Chondrocyte (in vitro differentiated cells): ENCODE measurements at places on chromosomes 3 and 15.

- no peak for DNase-seq
Measured at GRCh38 chr15:44802336-44802735, 66.0 kb downstream of the TRIM69 start.

GRCh38 chr15:85934691-85935090, 140.0 kb upstream of the KLHL25 start:
- no peak for DNase-seq

DNA sequence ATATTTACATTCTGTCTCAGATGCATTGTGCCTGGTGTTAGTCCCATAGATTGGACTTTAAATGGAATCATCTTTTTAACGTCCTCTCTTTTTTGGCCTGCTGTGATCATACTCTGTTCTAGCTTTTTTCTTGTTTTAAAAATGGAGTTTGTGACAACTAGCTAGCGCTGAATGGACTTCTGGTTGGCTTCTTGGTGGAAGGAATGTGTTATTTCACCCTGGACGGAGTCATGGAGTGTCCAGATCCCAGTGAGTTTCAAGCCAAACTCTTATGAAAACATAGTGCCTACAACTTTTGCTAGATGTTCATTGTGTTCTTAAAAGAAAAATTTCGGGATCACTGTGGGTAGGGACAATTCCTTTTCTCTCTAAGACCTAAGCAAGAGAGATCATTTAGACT, 192.6 kb downstream of the TCF12 start:
- DNase-seq: no peak

GRCh38 chr3:54196360-54196991, 74.1 kb downstream of the CACNA2D3 start:
- no peak for DNase-seq

- DNase-seq: no peak
Measured at GRCh38 chr3:27639271-27639670, 82.9 kb downstream of the EOMES start.

- no peak for DNase-seq
Measured at GRCh38 chr3:111610612-111611054, 15.5 kb upstream of the ZBED2 start.

- DNase-seq: no peak
Measured at GRCh38 chr15:73921254-73921925, 4.9 kb upstream of the LOXL1 start.

DNA sequence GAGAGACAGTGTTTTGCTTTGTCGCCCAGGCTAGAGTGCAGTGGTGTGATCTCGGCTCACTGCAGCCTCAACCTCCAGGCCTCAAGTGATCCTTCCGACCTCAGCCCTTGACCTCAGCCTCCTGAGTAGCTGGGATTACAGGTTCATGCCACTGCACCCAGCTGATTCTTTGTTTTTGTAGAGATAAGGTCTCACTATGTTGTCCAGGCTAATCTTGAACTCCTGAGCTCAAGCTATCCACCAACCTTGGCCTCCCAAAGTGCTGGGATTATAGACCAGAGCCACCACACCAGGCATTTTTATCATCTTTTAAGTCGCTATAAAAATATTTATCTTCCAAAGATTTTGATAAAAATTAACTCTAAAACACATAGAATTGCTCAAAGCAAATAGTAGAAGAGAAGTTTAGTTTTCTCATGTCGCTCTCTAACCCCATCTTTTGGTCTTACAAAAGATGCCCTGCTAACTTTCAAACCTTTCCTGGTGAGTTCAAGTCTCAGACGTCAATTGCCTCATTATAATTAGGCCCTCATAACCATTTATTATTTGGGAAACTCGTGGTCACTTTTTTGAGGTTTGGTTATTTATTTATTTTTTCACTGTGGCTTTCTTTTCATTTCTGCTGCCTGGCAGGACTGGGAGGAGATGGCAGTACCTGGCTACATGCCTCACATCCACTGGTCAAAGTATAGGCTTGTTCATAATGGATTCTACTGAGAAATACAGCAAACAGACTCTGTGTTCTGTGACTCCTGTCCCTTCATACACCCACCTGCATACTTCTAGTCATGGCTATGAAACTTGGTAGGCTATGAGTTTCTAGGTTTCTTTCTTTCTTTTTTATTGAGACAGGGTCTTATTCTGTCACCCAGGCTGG, 48.3 kb upstream of the DPPA4 start:
- DNase-seq: no peak

DNA sequence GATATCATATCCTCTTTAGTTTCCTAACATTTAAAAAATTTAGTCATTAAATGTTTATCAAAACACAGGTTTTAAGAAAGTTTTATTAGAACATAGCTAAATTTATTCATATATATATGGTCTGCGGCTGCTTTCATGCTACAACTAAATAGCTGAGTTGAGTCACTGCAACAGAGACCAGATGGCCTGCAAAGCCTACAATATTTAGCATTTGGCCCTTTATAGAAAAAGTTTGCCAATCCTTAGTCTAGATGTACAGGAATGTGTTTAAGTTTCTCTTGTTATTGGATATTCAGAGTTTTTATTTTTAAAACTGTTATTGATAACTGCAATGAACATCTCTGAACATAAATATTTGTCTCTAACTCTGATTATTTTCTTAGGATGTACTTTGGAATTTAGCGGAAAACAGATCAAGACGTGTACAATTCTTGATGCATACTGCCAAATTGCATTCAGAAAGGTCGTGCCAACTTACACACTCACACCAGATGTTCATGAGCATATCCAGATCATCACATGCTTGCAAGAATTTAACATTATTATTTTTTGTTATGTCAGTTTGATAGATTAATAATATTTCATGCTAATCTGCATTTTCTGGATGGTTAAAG, 157.9 kb downstream of the STAC start:
- DNase-seq: no peak

DNA sequence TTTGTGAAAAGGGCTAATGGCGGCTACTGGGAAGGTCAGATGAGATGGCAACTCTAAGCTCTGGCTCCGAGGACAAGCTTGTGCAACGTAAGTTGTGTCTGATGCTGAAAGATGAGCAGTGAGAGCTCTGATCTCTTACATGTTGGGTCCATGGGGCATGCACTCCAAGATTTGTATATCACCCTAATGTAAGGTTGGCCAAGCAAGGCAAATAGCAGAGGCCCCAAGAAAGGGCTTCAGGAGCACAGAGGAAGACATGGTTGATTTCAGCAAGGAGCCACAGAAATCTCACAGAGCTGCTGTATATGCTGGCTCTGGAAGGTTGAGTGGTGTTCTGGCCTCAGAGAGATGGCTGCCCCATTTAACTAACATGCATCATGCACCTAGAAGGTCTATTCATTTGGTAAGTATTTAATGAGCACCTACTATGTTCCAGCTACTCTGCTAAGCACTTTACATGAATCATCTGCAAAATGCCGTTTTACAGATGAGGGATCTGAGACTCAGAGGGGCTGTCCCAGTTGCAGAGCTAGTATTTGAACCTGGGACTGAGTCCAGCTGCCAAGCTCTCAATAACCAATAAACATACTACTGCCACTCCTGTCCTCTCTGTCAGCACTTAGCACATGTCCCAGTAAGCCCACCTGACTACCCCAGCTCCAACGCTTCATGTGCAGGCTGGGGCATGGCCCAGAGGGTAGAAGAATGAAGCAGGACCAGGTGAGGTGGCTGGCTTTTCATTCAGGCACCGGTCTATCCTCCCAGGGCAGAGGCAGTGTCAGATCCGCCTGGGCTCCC, 27.8 kb upstream of the ATP2B2 start:
- no peak for DNase-seq
